ENCODE measurements at places on chromosomes 16 and 17.

- peak; percentile 88 for DNase-seq
Observed at GRCh38 chr17:7484067-7484918, at the start of gene POLR2A. Gene POLR2A (plus strand): TSS chr17:7484366.

DNA sequence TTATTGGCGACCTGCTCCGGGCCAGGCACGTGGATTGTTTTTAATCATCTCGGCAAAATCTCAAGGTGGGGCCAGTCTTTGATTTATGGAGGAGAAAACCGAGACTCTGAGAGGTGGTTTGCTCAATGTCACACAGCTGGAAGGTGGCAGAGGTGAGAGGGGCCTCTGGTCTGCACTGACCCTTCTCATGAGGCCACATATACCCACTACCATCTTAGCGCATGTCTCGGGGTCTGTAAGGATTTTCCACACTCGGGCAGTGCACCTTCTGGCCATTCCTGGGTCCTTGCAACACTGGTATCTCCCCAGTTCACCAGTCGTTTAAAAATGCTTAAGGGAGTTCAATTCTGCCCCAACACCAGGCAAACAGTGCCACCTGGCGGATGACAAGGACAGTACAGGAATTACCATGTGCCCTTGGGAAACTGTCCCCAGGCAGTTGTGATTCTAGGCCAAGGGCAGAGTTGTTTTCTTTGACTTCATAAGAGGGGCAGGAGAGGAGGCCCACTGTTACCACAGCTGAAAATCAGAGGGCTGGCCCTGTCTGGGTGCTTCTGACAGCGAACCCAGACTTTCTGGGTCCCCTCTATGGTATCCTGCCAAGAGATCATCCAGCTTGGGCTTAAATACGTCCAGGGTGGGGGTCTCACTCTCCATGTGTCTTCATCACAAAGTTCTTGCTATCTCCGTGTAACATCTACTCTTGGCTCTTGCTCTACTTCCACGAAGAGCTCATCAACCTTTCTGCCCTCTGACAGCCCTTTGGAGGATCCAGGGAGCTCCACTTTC lies 39.4 kb upstream of the RAI1 start:
- peak; percentile 15 for DNase-seq

DNA sequence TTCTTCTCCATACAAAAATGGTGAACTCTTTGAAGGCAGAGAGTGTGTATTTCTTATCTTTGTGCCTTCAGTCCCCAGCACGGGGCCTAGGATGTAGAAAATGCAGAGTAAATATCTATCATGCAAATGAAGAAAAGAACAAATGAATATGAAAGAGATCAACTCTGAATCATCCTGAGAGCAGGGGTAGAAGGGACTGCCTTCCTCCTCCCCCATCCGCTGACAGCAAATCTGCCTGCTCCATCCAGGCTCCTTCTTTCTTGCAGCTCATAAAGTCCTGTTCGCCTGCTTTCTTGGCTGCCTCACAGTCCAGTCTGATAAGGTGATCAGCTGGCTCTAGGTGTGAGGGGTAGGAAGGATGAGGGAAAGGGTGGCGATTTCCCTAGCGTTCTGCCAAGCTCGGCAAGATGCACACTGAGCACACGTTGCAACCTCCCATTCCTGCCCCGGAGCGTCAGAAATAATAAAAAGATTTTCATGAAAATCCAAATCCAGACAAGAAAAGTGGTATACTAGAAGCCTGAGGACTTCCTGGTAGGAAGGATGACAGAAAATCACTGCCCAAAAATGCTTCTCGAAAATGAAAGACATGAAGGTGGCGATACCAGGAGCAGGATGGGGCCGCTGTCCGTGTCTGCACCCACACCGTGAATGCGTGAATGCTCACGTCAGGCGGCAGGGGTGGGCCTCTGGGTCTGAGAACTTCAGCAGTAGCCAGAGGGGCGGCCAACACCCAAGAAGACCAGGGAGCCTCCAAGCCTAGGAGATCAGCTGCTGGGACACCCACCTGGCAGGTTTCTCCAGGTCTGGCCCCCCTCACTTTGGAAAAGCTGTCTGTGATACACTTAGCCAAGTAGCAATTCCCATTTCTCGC lies 67.1 kb downstream of the VPS53 start:
- DNase-seq, result no peak

GRCh38 chr17:39643271-39643670 lies 6.3 kb downstream of the STARD3 start:
- DNase-seq, result no peak

DNA sequence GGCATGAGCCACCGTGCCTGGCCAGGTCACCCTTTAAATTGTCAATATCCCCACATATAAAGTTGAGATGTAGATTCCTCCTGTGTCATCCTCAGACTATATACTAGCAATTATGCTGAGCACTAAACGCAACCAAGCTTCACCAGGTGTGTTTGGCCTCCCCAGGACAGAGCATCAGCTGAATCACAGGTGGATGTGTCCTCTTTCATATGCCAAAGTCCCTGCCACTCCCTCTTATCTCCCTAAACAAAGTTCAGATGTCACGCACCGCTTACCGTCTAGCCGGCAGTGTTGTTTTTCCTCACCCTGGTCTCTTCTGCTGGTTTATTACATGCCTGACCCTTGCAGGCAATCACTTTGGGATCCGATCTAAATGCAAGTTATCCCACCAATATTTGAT lies 43.8 kb upstream of the ARHGAP44 start:
- DNase-seq, result no peak
